ENCODE measurements at places on chromosomes 6 and 20.

GRCh38 chr6:107129370-107129925 lies 14.1 kb upstream of the BEND3 start:
- ATAC-seq: no peak

DNA sequence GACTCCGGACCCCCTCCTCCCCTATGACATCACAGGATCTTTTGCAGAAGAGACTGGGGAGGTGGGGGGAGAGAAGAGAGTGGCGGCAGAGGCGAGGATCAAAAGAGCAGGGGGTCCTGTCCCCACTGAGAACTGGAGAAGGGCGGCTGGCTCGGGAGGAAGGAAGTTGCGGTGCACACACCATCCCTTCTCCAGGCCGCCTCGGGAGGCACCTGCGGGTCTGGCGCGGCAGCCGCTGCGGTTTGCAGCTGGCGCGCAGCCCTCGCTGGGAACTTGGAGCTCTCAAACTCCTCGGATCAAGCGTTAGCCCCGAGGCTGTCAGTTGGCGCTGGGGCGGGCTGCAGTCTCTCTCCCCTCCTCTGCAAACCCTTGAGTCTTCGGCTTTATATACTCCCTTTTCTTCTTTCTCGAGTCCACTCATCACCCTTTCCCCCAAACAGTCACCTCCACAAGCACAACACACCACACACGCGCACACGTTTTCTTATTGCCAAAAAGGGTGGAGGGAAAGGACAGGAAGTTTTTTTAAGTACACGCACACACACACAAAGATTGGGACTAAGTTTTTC lies 180.7 kb downstream of the TBXT start:
- ATAC-seq: no peak

GRCh38 chr6:147738099-147738498 lies 229.6 kb downstream of the SAMD5 start:
- ATAC-seq: no peak

DNA sequence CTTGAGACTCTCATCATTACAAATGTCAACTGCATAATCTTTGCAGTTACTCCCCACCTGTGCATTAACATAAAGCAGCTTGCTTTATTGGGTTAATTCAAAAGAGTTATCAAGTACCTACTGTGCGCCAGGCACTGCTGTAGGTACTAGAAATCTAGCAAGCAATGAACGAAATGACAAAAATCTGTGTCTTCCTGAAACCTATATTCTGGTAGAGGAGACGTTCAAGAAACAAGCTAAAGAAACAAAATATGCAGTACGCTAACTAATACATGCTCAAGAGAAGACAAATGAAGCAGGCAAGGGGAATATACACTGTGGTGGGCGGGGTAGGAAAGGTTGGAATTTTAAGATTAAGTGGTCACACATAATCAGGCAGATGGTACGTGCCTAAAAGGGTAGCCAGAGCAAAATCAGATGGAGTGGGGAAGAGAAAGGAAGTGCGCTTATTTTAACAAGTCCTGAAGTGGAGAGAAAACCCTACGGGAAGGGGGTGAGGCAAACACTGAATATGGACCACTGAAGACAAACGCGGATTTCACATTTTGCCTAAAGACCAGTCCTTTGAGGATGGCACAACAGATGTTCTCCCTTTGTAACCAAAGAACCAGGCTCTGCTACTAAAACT lies 1.2 kb downstream of the ELOVL2 start:
- ATAC-seq: no peak

DNA sequence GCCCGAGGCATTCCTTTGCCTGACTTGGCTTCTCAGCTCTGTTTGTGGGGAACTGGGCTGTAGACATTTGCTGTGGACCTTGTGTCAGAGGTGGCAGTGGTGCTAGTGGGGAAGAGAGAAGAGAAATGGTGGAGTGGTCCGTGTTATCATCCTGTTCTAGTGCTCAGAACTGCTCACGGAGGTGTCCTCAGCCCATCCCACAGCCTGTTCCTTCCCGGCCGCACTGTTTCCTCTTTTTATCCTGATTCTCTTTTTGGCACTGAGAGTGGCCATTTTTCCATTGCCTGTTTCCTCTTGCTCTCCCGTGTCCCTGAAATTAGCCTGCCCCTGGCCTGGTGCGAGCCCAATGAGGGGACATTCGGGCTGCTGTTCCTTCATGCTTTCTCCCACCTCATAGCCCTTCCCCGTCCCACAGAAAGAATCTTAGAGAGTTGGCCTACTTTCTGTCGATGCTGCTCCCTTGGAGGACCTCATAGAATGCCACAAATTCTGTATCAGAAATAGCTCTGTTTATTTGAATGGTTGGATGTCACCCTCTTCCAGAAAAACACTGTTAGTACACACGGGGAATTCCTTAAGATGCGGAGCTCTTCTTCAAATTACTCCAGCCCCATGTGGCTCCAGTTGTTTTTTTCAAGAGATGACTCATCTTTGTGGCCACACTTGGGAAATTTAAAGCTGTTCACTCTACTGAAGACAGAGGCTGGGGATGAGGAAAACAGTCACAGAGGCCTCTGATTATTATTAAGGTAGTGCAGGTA lies 26.1 kb downstream of the FARS2 start:
- peak; percentile 90 for ATAC-seq

DNA sequence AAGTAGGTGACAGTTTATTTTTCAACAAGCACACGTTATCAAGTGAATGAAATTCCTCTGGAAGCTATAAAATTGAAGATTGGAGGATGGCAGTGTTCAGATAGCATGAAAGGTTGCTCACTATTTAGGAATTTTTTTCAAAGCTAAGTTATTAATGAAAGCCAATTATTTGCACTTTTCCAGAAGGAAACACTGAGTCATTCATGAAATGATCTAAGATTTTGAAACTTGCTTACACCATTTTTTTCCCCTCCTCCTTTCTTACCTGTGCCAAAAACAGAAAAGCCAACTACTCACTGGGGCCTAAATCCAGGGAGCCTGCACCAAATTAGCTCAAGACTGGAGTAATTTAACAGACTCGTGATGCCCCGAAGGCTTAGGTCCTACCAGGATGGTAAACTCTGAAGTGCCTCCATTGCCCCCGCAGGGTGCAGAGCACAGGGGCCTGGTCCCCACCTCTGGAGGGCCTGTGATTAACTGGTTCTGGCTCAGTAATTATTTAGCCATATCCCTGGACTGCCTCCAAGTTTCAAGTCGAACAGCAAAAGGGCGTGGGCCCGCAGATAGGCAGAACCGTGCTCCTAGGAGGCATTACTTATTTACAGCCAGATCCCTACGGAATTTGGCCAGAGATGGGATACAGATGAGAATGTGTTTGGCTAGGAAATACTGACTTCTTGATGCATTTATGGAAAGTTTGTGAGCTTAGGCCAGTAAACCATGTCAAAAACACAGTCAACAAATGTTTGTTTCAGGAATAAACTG lies 28.0 kb upstream of the ZNF217 start:
- peak; percentile 71 for ATAC-seq

- no peak for ATAC-seq
Measured at GRCh38 chr6:150001295-150002008, 23.9 kb downstream of the RAET1L start.

GRCh38 chr20:62702895-62703852 lies 5.5 kb upstream of the NTSR1 start:
- ATAC-seq: no peak

- no peak for ATAC-seq
Measured at GRCh38 chr6:3504354-3504753, 47.5 kb upstream of the SLC22A23 start.

GRCh38 chr6:48111575-48111974 lies 578 bp upstream of the PTCHD4 start:
- ATAC-seq: peak; percentile 37

DNA sequence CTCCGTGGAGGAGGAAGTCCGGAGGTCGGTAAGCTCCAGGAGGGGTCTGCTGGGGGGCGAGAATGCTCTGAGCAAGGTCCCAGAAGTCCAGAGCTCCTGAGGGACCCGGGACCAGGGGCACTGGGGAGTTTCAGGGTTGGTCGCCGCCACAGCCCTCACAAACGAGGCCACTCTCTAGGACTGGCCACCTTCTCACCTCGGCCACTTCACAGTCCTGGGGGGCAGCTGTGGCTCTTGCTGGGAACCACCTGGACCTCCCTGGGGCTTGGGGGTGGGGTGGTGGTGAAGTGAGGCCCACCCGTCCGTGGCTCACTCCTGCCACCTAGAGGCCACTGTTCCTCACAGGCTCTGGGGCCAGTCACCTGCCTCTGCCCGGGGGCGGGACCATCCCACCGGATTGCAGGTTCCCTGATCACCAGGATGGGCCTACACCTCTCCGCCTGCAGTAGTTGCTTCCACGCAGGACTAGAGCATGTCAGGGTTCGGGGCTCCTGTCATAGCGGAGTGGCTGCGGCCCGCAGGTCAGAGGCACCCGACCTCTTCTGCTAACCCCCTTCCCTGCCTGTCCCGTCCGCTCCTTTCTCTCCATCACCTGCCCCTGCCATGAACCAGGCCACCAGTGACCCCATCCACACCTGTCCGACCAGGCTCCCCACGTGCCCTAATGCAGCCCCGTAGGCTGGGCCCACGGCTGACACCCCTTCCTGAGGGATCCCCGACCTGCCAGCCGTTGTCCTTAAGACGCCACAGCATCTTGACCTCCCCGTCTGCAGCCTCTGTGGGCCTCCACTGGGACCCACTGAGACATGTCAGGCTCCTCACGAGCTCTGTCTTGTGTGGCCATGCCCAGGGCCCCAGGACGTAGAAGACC lies 5.1 kb upstream of the TCEA2 start:
- peak; percentile 17 for ATAC-seq

DNA sequence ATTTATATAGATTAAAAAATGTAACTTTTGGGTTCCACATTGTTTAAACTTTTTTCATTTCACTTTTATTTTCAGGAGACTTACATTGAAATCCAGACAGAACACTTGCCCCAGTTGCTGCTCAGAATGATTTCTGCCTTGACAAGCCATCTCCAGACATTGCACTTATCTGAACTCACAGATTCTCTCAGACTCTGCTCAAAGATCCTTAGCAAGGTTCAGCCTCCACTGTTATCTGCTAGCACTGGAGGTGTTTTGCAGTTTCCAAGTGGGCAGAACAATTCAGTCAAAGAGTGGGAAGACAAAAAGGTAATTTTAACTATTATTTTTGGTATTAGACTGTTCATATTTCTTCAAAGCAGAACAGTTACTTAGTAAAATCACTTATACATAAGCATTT lies 58.0 kb downstream of the DOP1A start:
- ATAC-seq: no peak

GRCh38 chr20:20547221-20547875 lies 165.1 kb downstream of the RALGAPA2 start:
- ATAC-seq: no peak
